ENCODE measurements at places on chromosomes 2 and 18. TPM values are rescaled to one million over a fixed set of nuclear protein-coding genes. Genes with fewer than 3 reads are reported as not detected.

Gene NAT8
- not detected for total RNA-seq

Gene CHRND
- not detected for total RNA-seq

Gene MOB4
- total RNA-seq: 16.5 TPM

Gene TLX2
- 0.34 TPM for total RNA-seq

Gene SRD5A2
- not detected for total RNA-seq

Gene ANKRD53
- total RNA-seq: not detected

Gene LBX2
- total RNA-seq: 0.68 TPM

Gene SEMA4F
- total RNA-seq: 6.4 TPM

Gene EVX2
- not detected for total RNA-seq

Gene NOSTRIN
- total RNA-seq: not detected

Gene PTPN4
- 89.1 TPM for total RNA-seq

Gene BAZ2B
- total RNA-seq: 7.4 TPM

Gene IHH
- total RNA-seq: not detected

Gene GPAT2
- total RNA-seq: 4.3 TPM

Gene RFTN2
- total RNA-seq: not detected

Gene RAX
- total RNA-seq: not detected

Gene SKA1
- 46.3 TPM for total RNA-seq

Gene SERPINB12
- total RNA-seq: not detected

Gene SLC16A14
- total RNA-seq: 0.61 TPM

Gene REG3A
- total RNA-seq: not detected

Gene KCTD18
- total RNA-seq: 14.3 TPM

Gene LYPD6B
- not detected for total RNA-seq

Gene GBX2
- not detected for total RNA-seq

Gene ALK
- not detected for total RNA-seq

Gene UPP2
- total RNA-seq: not detected

Gene UNC80
- not detected for total RNA-seq

Gene ANKRD39
- total RNA-seq: 36.7 TPM

Gene SLC14A1
- 3.8 TPM for total RNA-seq

Gene LAMA3
- total RNA-seq: 1.4 TPM

Gene MYOM1
- 1.3 TPM for total RNA-seq

Measured in activated CD8-positive, alpha-beta T cell treated with anti-CD3 and anti-CD28 coated beads, Interleukin-2, amount 10 ng/mL, durations not matched to agents 7 days and 5 days (primary cell).